ELR (cell line): ENCODE measurements at places on chromosomes 5 and 9.

DNA sequence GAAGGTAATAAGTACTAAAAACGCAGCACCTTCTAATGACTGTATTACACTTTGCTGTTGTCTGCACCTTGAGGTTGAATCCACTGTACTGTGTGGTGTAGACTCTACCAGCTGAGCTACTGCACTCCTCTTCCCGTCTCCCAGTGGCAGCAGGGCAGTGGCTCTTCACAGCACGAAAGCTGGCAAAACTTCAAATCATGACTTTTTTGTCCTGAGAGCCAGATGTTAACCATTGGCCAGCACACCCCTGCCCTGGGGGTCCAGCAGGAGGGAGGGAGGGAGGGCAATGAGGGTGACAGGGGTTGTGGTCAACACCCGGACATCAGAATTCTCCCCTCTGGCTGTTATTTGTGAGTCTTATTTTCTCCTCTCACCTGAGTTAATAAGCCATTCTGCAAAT lies 11.8 kb downstream of the SHC3 start:
- DNase-seq: no peak

DNA sequence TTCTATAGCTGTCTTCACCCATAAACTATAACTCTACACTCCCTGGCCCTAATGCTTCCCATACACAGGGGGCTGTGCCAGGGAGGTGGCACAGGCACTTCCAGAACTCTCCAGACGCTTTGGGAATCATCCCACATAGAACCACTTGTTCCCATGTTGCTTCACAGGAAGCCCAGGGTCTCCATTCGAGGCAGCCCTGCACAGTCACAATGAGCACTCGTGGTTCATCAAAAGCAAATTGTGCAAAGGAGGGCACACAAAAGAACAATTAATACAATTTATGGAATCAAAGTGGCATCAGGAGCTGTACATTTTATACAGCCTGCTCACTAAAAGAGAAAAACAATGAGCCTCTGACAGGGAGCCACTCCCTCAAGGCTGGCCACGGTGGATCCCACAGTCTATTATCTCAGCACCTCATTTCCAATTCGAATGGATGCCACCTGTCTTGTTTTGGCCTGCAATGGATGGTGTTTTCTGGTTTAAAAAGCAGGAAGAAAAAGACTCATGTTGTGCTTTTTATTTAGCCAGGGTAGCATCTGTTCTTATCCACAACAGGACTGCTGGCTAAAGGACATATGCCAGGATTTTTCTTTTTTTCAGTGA lies 354.8 kb downstream of the ENC1 start:
- DNase-seq: no peak

DNA sequence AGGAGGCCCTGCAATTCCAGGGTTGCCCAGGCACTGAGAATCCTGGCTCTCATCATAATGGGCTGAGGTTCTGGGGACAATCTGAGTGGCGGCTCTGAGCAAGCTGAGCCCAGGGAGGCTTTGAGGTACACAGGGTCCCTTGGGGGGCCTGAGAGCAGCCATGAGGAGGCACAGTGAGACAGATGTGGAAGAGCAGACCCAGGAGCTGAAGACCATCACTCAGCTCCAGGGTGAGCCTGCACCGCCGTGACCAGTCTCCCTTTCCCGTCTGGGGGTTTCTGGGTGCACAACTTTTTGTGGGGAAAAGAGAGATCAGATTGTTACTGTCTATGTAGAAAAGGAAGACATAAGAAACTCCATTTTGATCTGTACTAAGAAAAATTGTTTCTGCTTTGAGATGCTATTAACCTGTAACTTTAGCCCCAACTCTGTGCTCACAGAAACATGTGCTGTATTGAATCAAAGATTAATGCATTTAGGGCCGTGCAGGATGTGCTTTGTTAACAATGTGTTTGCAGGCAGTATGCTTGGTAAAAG lies at the start of gene CCDC183:
CCDC183 (plus strand) TSS at position 101 of the 537 bp plus-strand sequence; CDS start at position 161, 60 bp downstream.
- no peak for DNase-seq

GRCh38 chr5:32087086-32088082 lies 86.7 kb downstream of the GOLPH3 start:
- DNase-seq: no peak

DNA sequence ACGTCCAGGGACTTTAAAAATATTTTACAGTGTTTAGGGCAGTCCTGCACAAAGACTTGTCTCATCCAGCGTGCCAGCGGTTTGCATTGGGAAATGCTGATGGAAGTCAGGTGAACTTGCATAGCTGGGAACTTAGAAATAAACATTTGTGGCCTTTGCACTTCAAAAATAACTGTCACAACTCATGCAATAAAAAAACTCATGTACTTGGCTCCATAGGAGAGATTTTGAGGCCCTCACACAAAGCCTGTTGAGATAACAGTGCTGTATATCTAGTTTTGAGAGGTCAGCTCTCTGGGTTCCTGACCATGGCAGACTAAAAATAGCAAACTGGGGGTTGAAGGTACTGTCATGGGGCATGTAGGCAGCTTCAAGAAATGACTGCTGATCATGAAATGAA lies 5.5 kb downstream of the COMMD10 start:
- DNase-seq: no peak

DNA sequence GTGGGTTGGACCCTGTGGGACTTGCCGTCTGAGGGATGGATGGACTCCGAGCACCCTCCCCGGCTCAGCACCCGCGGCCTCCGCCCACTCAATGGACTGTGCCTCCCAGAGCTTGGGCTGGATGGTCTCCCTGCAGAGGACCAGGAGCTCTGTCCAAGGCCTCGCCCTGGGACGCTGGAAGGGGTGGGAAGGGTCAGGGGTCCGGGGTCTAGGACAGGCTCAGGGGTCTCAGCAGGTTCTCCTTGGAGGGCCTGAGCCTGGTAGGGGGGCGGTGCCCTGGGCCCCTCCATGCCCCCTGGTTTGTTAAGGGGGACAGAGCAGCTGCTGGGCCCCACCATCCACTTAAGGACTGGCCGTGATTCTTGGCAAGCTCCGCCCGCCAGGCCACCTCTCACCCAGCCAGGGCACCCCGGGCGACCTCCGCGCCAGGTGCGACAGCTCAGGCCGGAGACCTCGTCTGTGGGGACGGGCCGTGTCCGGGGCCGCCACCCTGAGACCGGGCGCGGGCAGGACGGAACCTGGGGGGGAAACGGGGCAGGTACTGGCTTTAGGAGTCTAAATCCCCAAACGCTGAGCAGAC lies 29.2 kb downstream of the EXOC3 start:
- DNase-seq: peak; percentile 32

- no peak for DNase-seq
Measured at GRCh38 chr9:19564396-19565061, 155.7 kb downstream of the ACER2 start.

DNA sequence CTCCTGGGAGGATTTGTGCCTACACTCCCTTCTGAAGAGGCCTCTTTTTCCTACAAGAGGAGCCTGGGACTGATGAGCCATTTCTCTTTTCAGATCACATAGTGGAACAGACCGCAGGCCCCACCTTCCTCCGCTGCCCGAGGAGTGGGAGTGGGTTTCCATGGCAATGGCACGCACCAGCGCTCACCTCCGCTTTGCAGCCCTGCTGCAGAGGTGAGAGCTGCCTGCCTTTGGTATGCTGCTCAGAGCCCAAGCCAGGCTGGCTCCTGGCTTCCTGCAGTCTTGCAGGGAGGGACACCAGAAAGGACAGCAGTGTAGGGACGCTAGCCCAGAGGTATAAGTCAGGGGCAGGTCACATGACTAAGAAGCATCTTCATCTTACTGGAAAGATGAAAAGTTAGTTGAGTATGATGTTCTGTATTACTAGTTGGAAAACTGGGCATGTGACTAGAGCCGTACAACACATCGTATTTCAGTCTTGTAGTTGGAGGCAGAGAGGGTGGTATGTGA lies 12.4 kb downstream of the PTTG1 start:
- DNase-seq: no peak

GRCh38 chr9:76637416-76637815 lies 126.8 kb upstream of the PCA3 start:
- no peak for DNase-seq

GRCh38 chr5:180007582-180007981 lies 64.0 kb downstream of the RNF130 start:
- DNase-seq: no peak

DNA sequence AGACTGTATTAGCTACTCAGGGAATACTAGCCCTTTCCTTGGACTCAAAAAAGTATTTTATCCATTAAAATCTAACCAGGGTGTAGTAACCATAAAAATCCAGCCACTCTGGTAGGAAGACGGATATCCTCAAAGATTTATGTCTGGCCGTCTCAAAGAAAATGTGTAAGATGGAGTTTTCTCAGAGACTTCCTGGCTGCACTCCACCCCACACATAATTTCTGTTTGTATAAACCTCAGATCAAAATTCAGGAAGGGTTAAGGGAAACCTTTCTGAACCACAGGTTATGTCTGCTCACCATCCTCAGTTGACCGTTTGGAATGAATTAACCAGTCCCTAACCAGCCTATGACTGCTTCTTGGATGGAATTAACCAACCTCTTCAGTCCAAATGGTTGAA lies 13.8 kb upstream of the SMIM23 start:
- no peak for DNase-seq

- DNase-seq: no peak
Measured at GRCh38 chr9:31519011-31519410, 865.4 kb upstream of the ACO1 start.

- DNase-seq: no peak
Measured at GRCh38 chr5:127802477-127802865, 99.3 kb downstream of the CCDC192 start.

DNA sequence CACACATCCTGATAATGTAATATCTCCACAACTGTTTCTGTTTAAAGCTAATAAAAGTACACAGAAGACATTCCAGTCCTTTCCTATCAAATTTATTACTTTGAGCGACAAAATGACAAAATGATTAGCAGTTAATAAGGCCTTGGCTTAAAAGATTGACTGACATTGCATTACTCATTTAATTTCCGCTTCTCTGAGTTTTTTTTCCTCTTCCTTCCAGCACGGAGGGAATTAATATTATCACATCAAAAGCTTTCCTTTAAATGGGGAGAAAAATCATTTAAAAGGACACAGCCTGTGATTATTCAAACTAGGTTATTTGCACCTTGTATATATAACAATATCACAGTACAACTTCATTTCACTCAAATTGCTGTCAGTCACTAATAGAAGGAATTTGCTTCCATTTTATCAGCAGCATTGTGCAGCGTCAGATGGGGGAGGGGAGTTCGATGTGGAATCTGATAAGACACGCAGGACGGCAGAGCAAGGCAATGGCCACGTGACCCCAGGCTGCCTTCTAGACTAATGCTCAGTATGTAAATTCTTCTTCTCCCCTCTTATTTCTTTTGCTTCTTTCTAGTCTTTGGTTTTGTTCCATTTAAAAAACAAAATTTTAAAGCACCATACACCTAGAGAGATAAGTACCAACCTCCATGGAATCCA lies 400.5 kb downstream of the IRX1 start:
- DNase-seq: no peak

DNA sequence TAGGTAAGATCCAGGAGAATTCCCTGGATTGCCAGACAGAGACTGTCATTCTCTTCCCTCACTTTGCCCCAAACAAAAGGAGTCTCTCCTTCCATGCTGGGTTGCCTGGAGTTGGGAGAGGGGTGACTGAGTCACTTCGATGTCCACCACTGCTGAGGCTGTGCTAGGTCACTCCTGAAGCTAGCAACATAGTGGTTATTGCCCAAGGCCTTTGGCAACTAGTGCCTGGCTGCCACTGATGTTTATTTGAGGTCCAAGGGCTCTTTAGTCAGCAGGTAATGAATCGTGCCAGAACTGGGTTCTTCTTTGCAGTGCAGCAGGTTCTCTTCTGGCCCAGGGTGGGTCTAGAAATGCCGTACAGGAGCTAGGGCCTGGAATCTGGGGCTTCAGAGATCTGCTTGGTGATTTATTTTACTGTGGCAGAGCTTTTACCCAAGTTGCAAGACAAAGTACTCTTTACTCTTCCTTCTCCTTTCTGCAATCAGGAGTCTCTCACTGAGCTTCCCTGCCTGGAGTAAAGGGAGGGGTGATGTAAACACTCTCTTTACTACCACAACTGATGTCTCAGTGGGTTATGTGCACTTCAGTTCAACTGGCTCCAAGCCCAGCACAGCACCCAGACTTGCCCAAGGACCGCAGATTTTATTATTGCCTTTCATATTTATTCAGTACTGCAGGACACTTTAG lies 155.7 kb upstream of the SH3GL2 start:
- DNase-seq: peak; percentile 17

DNA sequence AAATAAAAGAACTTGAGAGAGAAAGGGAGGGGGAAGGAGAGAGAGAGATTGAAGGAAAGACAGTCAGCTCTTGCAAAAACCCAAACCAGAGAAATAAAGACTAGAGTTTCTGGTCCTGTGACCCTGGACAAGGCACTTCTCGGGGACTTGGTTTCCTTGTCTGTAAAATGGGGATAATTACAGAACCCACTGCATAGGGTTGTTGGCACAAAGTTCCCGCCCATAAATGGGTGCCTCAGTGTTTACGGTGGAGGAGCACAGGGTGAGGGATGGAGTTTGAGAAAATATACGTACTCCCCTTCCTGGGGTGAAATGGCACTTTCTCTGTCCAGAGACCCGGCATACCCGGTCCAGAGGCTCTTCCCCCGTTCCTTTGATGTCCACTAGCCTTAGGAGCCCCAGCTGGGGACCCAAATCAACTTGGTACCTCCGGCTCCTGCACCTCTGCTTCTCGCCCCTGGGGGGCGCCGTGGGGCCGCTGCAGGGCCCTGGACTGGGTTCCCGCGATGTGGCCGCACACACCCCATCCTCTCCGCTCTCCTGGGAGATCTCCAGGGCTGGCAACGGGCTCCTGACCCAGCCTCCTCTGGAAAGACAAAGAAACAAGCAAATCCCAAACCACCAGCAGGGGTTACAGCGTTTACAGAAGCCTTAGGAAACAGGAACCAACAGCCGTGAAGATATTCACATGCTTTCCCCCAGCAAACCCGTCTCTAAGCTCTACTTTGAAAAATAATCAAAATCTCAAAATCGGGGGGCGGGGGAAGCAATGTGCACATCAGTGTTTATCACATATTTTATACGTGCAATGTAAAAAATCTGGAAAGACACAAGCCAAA lies 26.3 kb downstream of the PTGES start:
- peak; percentile 86 for DNase-seq

GRCh38 chr9:133276923-133277322 lies 1.9 kb upstream of the ABO start:
- DNase-seq: no peak

DNA sequence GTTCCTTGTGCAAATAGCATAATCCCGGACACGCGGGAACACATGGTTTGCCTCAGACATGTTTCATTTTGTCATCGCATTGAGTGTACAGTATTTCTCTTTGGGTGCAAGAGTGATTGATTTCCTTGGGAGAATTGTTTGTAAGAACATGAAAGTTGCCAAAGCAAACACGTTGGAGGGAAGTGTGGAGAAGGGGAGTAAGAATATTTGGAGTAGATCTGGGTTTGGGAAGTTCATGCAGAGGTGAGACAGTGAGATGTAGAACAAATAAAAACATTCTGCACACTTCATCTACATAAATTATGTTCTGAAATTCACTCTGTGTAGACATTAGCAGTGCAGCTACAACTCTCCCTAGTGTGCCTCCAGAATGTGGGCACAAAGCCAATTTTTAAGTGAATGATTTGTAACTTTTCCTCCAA lies 24.0 kb downstream of the FOXD1 start:
- no peak for DNase-seq

DNA sequence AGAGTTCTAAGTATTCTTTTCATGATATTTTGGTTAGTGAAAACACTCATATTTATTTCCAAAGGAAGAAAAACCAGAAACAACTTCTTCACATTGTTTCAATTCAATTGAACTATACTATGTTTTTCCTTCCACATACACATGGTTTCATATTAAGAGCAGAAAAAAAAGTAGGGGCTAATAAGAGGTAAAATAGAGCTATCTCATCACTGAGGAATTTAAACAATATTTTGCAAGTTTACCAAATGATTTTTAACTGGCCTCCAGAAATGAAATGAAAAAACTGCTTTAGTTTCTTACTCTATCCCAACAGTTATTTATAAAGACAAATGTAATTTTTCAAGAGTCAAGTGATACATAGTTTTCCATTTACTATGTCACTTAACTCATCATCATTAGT lies 233.5 kb downstream of the RFX3 start:
- no peak for DNase-seq
